ENCODE measurements at places on chromosomes 12 and 14.

- no peak for DNase-seq
These were observed 10.2 kb upstream of the SLC17A8 start for GRCh38 chr12:100346660-100347059.

- no peak for DNase-seq
These were observed 204.4 kb downstream of the SYT1 start for GRCh38 chr12:79069009-79069408.

GRCh38 chr12:58450868-58451482 lies 469.3 kb downstream of the LRIG3 start:
- no peak for DNase-seq

DNA sequence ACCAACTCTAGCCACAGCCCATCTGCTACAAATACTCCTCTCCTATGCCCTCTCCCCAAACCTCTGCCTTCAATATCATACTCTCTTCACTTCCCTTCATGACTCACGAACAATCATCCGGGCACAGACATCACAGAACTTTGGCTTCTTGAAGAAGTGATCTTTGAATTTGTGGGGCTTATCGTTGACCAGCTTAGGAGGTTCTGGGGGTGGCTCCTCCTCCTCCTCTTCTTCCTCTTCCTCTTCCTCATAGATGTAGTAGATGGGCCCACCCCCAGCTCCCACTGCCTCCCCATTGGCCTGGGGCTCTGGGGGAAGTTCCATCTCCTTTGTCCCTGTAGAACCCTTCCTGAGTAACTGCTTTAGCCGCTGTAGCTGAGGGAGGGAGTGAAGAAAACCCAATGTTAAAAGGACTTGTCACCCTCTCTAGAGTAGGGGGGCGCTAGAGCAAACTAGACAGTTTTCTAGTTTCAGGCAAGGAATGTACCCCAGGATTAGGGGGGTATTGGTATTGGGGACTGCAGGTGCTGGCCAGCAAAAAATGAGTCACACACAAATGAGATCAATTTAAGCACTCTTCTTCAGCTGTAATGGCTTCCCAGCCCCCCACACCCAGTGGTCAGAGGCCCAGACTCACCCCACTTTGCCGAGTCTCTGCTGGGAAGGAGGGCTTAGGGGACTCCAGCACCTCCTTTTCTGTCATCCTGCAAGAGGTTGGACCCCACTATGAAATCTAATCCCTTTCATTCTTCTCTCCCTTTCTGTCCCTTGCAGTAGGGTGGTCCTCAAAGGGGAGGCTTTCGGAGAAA lies 1.8 kb downstream of the STAC3 start:
- DNase-seq: no peak

- DNase-seq: no peak
These were observed 340.2 kb downstream of the C12orf75 start for GRCh38 chr12:105670672-105671071.

DNA sequence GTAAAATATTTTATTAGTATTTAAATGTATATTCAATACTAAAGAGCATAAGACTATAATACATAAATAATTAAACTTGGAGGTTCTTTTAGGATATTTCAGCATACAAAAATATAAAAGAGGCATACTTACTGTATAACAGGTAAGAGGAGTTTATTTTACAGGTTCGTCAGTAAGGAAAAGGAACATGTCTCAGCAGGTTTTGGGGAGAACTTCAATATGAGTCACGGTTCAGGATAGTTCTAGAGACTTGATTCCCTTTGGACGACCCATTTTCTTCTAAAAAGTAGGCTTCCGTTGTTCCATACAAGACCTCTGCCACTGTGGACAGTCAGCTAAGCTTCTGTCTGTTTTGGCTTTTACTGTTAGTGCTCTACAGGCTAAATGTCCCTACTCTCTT lies 181.1 kb downstream of the ALX1 start:
- DNase-seq: no peak

- no peak for DNase-seq
These were observed 30.6 kb upstream of the LIN7A start for GRCh38 chr12:80968326-80968725.

DNA sequence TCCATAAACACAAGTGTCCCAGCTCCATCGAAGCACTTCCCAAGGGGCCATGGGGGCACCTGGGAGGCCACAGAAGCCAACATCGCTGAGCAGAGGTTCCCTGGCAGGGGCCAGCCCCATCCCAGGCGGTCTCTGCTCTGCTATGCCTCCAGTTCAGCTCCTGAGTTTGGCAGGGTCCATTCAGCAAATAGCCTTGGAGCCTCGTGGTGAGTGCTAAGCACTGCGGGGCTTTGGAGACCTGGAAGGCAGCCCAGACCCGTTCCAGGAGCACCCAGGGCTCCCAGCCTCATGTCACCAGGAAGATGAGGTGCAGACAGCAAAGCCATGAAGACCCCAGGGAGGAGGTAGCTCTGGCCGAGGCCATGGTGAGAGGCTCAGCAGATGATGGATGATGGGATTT lies 109.5 kb downstream of the LGMN start:
- DNase-seq: no peak

DNA sequence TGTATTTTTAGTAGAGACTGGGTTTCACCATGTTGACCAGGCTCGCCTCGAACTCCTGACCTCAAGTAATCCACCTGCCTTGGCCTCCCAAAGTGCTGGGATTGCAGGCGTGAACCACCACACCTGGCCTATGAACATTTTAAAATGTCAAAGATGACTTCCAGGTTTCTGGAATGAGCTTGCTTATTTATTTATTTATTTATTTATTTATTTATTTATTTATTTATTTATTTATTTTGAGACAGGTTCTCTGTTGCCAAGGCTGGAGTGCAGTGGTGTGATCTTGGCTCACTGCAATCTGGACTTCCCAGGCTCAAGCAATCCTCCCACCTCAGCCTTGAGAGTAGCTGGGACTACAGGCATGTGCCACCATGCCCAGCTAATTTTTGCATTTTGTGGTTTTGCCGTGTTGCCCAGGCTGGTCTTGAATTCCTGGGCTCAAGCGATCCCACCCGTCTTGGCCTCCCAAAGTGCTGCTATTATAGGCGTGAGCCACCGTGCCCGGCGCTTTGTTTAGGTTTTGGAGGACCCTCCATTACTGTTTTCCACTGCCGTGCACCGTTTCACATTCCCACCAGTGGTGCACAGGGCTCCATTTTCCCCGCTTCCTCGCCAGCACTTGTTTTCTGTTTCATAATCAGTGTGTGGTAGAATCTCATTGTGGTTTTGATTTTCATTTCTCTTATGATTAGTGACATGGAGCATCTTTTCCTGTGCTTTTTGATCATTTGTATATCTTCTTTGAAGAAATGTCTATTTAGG lies 6.4 kb upstream of the CFAP251 start:
- DNase-seq: no peak

All from midbrain (tissue), 1 donor.